ENCODE measurements at places on chromosomes 11 and 22.
A peak's percentile ranks its signal among the peaks of the same experiment; 100 is the strongest.

DNA sequence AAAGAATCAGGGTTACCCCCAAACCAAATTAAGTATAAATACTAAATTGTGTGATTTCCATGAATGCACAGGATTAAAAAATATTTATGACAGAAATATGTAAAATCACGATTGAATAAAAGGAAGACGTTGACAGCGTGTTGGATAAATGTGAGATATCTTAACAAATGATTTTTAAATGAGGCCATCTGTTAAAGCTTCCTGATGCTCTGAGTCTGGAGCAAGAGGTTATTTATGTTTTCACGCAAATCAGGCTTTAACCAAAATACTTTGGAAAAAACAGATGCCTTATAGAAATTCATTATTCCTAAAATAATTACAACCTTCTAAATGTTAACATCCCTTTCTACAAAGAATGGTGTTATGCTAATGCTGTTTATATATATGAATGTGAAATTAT, 123.3 kb downstream of the PAX6 start:
- peak; percentile 70 for DNase-seq

DNA sequence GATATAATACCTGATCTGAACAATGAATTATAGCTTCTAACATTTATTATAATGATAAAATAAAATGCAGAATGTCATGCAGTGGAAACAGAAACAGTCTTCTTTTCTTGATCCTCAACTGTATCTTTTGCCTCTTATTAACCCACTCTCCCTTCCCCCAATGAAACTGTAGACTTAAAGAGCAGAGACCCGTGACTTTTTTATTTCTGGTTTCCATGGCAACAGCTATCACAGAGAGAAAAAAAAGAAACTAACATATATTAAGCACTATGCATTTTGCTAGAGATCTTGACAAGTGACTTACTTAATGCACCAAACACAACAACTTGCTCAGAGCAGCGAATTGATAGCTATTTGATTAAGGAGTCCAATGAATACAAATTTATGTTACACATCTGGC, 69.3 kb downstream of the RAB38 start:
- DNase-seq: no peak

DNA sequence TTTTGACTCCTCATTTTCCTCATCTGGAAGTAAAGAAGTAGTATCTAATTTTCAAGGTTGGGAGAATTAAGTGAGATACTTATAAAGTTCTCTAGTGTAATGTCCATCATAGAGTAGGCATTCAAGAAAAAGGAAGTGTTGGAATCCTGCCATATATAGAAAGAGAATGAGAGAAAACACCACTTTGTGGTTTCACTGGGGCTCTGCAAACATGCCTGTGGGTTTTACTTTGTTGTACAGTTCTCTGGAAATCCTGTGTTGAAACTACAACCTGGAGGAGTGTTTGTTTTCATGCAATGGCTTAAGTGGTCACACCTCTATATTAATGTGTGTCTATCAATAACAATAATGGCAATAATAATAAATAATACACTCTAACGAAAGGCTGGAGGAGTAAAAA, 741.7 kb downstream of the NELL1 start:
- DNase-seq: no peak

- no peak for DNase-seq
These were observed 1489.5 kb downstream of the BRD1 start for GRCh38 chr22:48337957-48338792.

DNA sequence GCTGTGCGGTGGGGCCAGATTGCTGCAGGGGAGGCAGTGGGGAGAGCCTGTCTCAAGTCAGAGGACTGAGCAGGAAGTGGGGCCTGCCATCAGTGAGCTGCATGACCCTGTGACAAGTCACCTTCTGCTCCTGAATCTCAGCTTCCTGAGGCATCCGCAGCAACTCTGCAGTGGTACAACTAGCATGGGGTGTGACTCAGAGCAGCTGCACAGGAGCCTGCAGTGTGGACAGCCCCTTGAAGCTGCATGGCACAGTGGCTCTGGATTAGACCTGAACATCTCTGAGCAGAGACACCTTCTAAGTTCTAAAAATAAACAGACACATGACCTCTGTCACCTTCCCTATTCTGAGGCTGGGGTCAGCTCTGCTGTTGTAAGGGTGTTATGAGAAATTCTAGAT, 18.0 kb downstream of the FAM227A start:
- no peak for DNase-seq

GRCh38 chr11:131898949-131899348, 528.5 kb downstream of the NTM start:
- no peak for DNase-seq

GRCh38 chr11:60477035-60477445, 15.5 kb upstream of the MS4A12 start:
- DNase-seq: no peak

DNA sequence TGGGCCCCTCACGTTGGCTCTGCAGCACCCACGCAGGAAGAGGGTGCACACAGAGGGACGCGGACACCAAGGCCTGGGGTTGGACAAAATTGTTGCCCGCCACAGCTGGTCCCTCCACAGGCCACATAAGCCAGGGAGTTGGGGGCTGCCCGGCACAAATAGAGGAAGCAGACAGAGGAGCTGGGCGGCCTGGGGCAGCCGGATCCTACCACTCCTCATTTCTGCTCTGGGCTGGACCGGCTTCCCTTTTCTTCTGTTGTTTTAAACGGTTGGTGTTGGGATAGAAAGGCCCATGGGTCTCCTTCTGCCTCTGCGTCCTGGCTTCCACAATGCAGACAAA, 36.4 kb upstream of the LINC01488 start:
- no peak for DNase-seq

Data from cerebellar cortex (tissue), 1 donor.